GM19239 (cell line): ENCODE measurements at places on chromosomes 6 and 20.

GRCh38 chr6:2783188-2783963 lies 18.2 kb downstream of the WRNIP1 start:
- no peak for DNase-seq

DNA sequence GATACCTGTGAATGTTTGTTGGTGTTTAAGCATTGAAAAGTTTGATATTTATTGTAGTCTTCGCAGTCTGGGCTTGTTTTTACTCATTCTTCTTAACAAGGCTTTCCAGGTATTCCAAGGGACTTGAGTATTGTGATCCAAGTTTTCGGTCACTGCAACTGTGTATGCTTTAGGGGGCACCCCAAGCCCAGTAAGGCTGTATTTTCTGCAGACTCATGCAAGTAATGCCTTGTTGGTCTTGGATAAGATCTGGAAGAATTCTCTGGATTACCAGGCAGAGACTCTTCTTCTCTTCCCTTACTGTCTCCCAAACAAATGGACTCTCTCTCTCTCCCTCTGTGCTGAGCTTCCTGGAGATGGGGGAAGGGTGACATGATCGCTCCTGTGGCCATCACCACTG lies 82.1 kb downstream of the RFPL4B start:
- no peak for DNase-seq

- no peak for DNase-seq
These were observed 335.8 kb downstream of the EPHA7 start for GRCh38 chr6:93083337-93084230.

GRCh38 chr20:42714298-42715141 lies 475.2 kb downstream of the PTPRT start:
- no peak for DNase-seq

DNA sequence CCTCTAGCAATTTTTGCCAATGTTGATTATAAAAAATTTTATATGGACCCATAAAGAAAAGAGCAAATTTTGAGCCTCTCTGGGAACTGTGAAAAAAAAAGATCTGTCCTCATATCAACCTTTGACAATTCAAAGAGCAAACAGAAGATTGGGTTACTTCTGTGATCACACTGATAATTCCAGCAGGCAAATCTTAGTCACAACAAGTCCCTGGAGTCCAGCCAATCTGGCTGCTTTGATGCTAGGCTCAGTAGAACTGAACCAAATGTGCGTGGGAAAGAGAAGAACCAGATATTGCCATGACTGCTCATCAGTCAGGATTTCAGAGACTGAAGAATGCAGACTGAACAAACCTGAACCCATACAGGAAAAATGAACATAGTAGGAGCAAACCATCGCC lies 438.4 kb upstream of the FLRT3 start:
- no peak for DNase-seq

- DNase-seq, result no peak
These were observed 3.9 kb downstream of the ETV7 start for GRCh38 chr6:36383606-36384005.

GRCh38 chr6:2625581-2625980 lies 125.1 kb downstream of the MYLK4 start:
- DNase-seq, result no peak

- DNase-seq, result no peak
These were observed 2.0 kb downstream of the SMIM29 start for GRCh38 chr6:34246563-34247391.

DNA sequence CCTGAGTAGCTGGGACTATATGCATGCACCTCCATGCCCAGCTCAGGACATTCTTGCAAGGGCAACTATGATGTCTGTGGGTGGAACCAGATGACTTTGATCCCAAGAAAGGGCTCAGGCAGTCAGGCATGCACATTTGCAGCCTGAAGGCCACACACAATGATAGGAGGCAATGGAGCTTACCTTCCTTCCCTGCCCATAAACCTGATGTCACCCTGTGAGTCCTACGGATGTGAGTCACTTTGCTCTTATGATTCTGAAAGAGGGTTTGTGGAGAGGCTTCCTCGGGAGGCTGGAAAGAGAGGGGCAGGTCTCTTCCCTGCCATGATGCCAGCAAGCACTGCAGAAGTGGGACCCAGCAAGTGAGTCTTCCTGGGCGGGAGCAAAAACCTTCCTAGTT lies 202.4 kb downstream of the LY86 start:
- no peak for DNase-seq

DNA sequence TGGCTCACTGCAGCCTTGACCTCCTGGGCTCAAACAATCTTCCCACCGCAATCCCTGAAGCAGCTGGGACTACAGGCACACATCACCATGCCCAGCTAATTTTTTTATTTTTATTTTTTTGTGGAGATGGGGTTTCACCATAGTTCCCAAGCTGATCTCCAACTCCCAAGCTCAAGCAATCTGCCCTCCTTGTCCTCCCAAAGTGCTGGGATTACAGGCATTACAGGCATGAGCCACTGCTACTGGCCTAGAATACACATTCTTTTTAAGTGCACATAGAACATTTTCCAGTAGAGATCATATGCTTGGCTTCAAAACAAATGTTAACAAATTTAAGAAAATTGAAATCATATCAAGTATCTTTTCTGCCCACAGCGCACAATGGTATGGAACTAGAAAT lies 176.8 kb upstream of the MARCKS start:
- DNase-seq, result no peak
